Hypothalamus (tissue), 51 donors: ENCODE measurements at places on chromosomes 3 and 15.
A peak's percentile ranks its signal among the peaks of the same experiment; 100 is the strongest.

- DNase-seq, result no peak
Observed at GRCh38 chr3:129469026-129469425, 29.0 kb downstream of the IFT122 start.

DNA sequence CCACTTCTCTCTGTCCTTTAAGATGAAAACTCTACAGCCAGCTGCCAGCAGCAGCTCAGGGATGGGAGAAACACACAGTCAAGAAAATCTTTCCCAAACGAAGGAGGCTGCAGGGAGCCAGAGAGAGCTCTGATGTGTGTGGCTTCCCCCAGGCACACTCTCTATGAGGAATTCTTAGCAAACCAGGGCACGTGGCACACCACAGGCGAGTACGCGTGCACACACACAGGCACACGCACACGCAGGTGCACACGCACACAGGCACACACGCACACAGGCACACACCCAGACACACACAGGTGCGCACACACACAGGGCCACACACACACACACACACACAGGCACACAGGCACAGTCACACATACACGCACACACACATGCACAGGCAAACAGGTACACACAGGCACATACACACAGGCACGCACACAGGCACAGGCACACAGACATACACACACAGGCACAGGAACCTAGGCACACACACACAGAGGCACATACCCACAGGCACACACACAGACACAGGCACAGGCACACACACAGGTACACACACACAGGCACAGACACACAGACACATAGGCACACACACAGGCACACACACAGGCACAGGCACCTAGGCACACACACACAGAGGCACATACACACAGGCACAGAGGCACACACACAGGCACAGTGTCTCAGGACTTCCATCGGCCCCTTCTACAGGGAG lies 91.5 kb upstream of the ATP2B2 start:
- no peak for DNase-seq

- DNase-seq, result no peak
Observed at GRCh38 chr3:19945969-19946831, 697 bp upstream of the RAB5A start.

DNA sequence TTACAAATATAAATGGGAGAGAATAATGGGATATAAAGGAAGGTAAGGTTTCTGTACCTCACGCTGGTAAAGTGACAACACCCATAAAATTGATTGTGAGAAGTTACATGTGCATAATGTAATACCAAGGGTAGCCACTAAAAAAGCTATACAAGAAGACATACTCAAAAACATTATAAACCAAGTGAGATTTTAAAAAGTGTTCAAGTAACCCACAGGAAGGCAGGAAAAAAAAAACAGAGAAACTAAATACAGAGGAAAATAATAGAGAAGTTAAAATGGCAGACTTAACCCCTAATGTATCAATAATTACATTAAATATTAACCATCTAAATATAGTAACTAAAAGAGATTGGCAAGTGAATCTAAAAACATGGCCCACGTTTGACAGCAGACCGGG lies 76.3 kb downstream of the PCSK6 start:
- no peak for DNase-seq

- DNase-seq, result no peak
Observed at GRCh38 chr15:45862034-45862433, 227.2 kb downstream of the SQOR start.

DNA sequence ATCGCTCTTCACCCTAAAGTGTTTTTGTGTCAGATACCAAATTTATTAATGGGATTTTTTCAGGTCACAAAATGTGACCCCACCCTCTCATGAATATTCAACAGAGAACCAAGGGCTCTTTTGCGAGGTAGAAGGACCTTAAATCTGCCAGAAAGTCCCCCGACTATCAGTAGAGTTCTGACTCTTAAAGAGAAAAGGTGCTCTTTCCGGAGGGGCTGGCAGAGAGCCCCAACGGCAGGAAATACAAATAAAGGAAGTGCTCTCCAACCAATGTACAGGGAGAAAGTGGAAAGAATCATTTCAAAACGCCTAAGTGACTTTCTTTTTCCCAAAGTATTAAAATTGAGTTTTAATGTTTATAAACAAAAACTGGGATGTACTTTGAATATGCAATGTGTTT lies 517.2 kb downstream of the FOXP1 start:
- DNase-seq, result no peak

GRCh38 chr3:43733459-43734384 lies 43.0 kb downstream of the ABHD5 start:
- peak; percentile 12 for DNase-seq

DNA sequence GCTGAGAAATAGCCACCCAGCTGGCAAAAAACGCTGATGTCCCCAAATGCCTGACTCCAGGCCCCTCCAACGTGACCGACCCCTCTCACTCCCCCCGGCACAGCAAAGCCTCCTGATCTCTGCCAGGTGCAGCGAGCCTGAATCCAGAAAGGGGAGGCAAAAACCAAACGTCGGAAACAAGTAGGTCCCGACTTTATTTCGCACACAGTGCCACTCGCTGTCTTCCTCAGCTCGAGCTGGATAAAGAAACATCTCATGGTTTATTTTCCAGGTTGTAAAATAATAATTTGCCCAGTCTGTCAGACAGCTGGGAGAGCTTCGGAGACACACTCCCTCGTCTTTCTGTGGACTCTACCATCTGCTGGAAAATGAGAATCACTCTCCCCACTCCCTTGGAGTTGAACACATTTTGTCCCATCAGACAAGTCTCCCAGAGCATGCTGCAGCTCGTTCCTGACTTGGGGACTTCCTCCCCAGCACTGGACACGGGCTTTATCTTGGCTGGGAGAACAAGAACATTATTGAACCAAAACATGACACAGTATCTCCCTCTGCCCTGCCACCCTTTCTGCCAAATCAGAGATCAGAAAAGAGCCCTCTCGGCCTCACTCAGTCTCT lies 142.8 kb downstream of the NUP210 start:
- DNase-seq, result no peak

GRCh38 chr15:70504299-70504951 lies 258.9 kb downstream of the UACA start:
- DNase-seq, result no peak

GRCh38 chr3:171187706-171188290 lies 161.3 kb upstream of the SLC2A2 start:
- peak; percentile 14 for DNase-seq

GRCh38 chr15:66942649-66943390 lies 122.6 kb upstream of the SMAD3 start:
- DNase-seq, result no peak

DNA sequence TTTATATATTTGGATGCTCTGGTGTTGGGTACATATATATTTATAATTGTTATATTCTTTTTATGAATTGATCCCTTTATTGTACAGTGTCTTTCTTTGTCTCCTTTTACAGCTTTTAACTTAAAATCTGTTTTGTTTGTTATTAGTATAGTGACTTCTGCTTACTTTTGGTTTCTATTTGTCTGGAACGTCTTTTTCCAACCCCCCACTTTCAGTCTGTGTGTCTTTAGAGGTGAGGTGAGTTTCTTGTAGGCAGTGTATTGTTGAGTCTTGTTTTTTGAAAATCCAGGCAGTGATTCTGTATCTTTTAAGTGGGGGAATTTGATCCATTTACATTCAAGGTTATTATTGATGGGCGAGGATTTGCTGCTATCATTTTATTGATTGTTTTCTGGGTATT lies 62.0 kb downstream of the AP4E1 start:
- no peak for DNase-seq

- DNase-seq, result no peak
Observed at GRCh38 chr15:101617390-101617965, 34.7 kb downstream of the TM2D3 start.

DNA sequence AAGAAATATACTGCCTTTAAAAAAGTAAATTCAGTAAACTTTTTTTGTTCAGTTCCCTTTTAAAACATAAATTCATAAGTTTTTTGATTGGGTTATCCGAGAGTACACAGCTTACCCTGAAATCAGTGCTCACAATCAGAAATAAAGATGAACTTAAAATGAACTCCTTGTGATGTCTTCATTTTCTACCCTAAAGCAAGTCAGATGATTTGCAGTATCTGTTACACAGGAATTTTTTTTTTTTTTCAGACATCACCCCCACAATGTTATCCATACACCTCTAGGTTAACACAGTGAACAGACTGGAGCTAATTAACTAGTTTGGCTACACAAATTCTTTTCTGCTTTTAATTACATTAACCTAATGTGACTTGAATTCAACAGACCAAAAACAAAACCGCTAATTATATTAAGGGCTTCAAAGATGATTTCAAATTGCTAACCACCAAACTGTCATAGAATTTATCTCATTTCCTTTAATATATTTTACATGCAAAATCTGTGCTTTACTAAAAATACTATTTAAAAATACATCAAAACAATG lies 1042.0 kb downstream of the ROBO1 start:
- no peak for DNase-seq

GRCh38 chr3:172659246-172660002 lies 51.4 kb downstream of the NCEH1 start:
- no peak for DNase-seq

- DNase-seq, result no peak
Observed at GRCh38 chr3:135412475-135412874, 553.1 kb upstream of the PPP2R3A start.

- DNase-seq, result no peak
Observed at GRCh38 chr15:77631745-77632533, 773 bp downstream of the LINGO1 start.

GRCh38 chr3:45075821-45076625 lies 49.9 kb downstream of the CLEC3B start:
- DNase-seq, result no peak
